ENCODE measurements at places on chromosomes 16 and 17. TPM values are rescaled to one million over a fixed set of nuclear protein-coding genes. Genes with fewer than 3 reads are reported as not detected.

GRCh38 chr17:7440834-7441195 lies 1.5 kb downstream of the FGF11 start:
- DNase-seq: peak; percentile 38
- peaks cover 44% of the 10 kb centered on the region for H3K4me1 ChIP-seq
- peaks cover 27% of the 10 kb centered on the region for H3K27me3 ChIP-seq
- H3K4me3 ChIP-seq: no peak overlapping the region
- H3K27ac ChIP-seq: peak overlapping the region; percentile 12

DNA sequence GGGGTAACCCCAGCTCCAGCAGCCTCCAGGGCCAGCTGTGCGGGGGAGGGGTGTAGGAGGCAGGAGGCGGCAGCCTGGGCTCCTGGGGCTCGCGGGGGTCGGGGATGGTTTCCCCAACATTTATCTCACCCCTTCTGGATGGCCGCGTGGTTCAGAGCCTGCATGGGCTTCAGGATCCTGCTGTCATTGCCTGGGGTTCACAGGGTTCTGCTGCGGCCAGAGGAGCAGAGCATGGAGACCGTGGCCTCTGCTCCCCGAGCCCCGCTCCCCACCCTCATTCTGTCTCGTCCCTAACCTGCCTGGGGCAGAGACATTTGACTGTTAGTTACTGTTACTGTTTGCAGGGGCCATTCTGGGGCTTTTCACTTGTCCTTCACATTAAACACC lies 4.9 kb downstream of the MYADML2 start:
- H3K4me1 ChIP-seq: peaks cover 7% of the 10 kb centered on the region
- H3K27ac ChIP-seq: no peak overlapping the region
- H3K27me3 ChIP-seq: no peaks in the 10 kb centered on the region
- no peak overlapping the region for H3K4me3 ChIP-seq
- DNase-seq: no peak
- H3K36me3 ChIP-seq: no peaks in the 10 kb centered on the region

GRCh38 chr17:19398301-19399181 lies 11.6 kb upstream of the MFAP4 start:
- no peak for DNase-seq
- no peak overlapping the region for H3K4me3 ChIP-seq
- no peaks in the 10 kb centered on the region for H3K4me1 ChIP-seq
- H3K27ac ChIP-seq: peak overlapping the region; percentile 35
- H3K36me3 ChIP-seq: no peaks in the 10 kb centered on the region

DNA sequence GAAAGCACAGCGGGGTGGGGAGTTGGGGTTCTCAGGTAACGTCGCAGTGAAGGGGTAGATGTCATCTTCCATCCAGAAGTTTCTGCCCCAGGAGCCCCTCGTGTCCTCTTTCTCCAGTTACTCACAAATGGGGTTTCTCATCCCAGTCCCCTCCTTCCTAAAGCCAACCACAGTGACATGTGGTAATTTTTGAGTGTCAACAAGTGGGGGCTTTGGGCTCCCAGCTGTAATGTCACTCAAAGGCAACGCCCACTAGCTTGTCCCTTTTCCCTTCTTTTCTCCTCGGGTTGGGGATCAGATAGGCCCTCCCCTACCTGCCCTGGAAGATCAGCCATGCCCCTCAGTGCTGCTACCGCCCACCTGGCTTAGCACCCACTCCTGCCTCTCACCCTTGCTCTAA lies 14.4 kb downstream of the IRX5 start:
- no peak overlapping the region for H3K4me3 ChIP-seq
- no peaks in the 10 kb centered on the region for H3K27me3 ChIP-seq
- H3K36me3 ChIP-seq: no peaks in the 10 kb centered on the region
- DNase-seq: no peak
- H3K27ac ChIP-seq: no peak overlapping the region
- no peaks in the 10 kb centered on the region for H3K4me1 ChIP-seq

GRCh38 chr17:225551-225950 lies 44.1 kb upstream of the DOC2B start:
- H3K4me3 ChIP-seq: no peak overlapping the region
- DNase-seq: no peak
- no peak overlapping the region for H3K27ac ChIP-seq
- H3K36me3 ChIP-seq: no peaks in the 10 kb centered on the region
- H3K4me1 ChIP-seq: no peaks in the 10 kb centered on the region

DNA sequence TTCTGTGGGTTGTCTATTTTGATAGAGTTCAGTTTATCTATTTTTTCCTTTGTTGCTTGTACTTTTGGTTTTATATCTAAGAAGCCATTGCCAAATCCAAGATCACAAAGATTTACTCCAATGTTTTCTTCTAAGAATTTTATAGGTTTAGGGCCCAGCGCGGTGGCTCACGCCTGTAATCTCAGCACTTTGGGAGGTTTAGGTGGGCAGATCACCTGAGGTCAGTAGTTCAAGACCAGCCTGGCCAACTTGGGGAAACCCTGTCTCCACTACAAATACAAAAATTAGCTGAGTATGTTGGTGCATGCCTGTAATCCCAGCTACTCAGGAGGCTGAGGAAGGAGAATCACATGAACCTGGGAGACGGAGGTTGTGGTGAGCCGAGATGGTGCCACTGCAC lies 13.7 kb upstream of the ITGA3 start:
- no peaks in the 10 kb centered on the region for H3K36me3 ChIP-seq
- H3K27ac ChIP-seq: no peak overlapping the region
- H3K4me3 ChIP-seq: no peak overlapping the region

GRCh38 chr17:16477255-16477654 lies 14.7 kb downstream of the LRRC75A start:
- H3K27me3 ChIP-seq: no peaks in the 10 kb centered on the region
- no peak overlapping the region for H3K4me3 ChIP-seq
- peaks cover 3% of the 10 kb centered on the region for H3K4me1 ChIP-seq

DNA sequence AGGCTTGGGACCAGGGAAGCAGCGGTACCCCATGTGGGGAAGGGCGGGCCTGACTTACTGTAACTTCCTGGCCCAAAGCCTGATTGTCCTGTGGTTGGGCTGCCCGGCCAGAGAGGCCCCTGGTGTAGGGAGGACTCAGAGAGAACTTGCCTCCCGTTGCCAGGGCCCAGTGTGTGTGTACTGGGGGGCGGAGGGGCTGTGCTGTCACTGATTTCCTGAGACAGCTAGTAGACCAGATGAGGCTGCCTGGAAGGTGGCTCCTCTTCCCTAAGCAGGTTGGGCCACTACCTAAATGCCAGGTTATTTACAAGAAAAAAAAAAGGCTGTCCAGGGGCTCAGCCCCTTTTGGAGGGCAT lies 16.7 kb downstream of the SOCS3 start:
- peak overlapping the region; percentile 88 for H3K27ac ChIP-seq
- H3K4me1 ChIP-seq: peaks cover 29% of the 10 kb centered on the region
- no peaks in the 10 kb centered on the region for H3K27me3 ChIP-seq

DNA sequence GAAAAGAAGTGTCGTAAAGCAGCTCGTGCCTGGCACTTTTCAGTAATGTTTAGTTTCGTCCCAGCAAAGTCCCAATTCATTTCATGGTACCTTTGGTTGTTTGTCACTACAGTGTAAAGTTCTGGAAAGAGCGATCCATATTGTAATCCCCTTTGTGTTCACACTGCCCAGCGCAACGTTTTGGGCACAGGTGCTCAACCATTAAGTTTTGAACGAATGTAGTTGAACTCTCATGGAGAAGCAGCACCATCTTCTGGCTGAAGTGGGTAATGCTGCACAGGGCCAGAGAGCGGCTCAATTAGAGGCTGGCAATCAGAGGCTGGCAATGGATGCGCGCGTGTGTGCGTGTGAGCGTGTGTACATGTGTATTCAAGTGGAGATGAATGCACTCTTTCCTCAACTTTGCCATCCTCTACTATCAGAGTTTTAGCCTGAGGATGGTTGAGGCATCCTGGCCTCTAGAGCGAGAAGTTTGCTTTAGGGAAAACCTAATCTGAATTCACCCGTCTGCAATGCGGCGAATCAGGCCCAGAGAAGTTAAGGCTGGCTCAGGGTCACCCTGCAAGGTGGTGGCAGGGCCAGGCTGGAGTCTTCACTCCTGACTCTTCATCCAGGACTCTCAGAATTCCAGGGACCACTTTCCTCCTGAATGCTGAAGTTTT lies 29.9 kb downstream of the DYNLL2 start:
- H3K36me3 ChIP-seq: no peaks in the 10 kb centered on the region
- H3K4me1 ChIP-seq: no peaks in the 10 kb centered on the region
- H3K27ac ChIP-seq: no peak overlapping the region
- H3K27me3 ChIP-seq: no peaks in the 10 kb centered on the region

- H3K36me3 ChIP-seq: no peaks in the 10 kb centered on the region
- peak overlapping the region; percentile 70 for H3K27ac ChIP-seq
- no peak for DNase-seq
- no peak overlapping the region for H3K4me3 ChIP-seq
- H3K27me3 ChIP-seq: no peaks in the 10 kb centered on the region
- H3K4me1 ChIP-seq: peaks cover 29% of the 10 kb centered on the region
Measured at GRCh38 chr16:1159325-1159972, 6.5 kb downstream of the CACNA1H start.

GRCh38 chr16:4695473-4696171 lies 2.3 kb downstream of the NUDT16L1 start:
- H3K4me1 ChIP-seq: peaks cover 15% of the 10 kb centered on the region
- no peak overlapping the region for H3K4me3 ChIP-seq
- DNase-seq: no peak

DNA sequence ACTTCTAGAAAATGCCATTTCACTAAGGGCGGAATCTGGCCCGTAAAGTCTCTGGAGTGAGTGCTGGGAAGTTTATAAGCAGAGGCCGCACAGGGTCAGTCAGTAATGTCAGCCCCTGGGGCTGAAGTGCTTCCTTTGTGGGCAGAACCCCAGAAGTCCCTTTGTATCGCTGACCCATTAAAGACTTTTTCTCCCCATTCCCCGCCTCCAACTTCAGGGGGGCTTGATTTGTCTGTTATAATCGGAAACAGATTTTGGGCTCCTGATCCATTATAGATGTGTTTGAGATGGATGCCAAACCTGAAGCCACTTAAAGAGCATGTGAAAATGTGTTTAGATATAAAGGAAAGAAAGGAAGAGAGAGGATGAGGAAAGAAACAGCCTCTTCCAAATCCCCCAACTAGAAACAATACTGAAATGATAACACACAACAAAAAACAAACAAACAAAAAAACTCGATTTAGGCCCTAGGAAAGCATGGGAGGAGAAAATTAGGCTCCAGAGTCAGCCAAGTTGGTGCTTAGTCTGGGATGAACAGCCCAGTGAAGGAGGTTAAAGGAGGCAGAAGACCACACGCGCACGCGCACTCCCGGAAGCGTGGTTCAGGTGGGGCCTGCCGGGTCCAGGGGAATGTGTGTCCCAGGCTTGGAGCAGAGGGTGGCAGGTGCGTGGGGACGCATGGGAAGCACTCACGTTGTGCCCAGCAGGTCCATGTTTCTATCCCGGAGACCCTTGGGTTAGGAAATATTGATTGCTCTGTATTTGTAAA lies 27.1 kb downstream of the MSI2 start:
- no peaks in the 10 kb centered on the region for H3K27me3 ChIP-seq
- H3K27ac ChIP-seq: no peak overlapping the region
- H3K4me1 ChIP-seq: no peaks in the 10 kb centered on the region
- no peak overlapping the region for H3K4me3 ChIP-seq
- H3K36me3 ChIP-seq: no peaks in the 10 kb centered on the region

DNA sequence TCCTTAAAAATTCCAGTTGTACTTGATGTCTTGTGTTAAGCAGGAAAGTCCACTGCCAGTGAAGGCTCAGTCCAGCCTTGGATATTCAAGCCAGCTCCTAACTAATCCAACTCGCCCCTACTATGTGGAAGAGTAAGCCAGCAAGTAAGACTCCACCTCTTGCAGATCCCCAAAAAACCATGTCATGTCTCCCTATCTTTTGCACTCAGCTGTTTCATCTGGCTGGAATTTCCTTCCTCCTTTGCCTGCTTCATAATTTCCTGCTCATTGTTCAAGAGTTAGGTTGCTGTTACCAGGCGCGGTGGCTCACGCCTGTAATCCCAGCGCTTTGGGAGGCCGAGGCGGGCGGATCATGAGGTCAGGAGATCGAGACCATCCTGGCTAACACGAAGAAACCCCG lies 37.8 kb downstream of the RBBP6 start:
- H3K4me3 ChIP-seq: no peak overlapping the region
- H3K27me3 ChIP-seq: no peaks in the 10 kb centered on the region
- no peaks in the 10 kb centered on the region for H3K36me3 ChIP-seq
- H3K4me1 ChIP-seq: no peaks in the 10 kb centered on the region
- H3K27ac ChIP-seq: no peak overlapping the region

DNA sequence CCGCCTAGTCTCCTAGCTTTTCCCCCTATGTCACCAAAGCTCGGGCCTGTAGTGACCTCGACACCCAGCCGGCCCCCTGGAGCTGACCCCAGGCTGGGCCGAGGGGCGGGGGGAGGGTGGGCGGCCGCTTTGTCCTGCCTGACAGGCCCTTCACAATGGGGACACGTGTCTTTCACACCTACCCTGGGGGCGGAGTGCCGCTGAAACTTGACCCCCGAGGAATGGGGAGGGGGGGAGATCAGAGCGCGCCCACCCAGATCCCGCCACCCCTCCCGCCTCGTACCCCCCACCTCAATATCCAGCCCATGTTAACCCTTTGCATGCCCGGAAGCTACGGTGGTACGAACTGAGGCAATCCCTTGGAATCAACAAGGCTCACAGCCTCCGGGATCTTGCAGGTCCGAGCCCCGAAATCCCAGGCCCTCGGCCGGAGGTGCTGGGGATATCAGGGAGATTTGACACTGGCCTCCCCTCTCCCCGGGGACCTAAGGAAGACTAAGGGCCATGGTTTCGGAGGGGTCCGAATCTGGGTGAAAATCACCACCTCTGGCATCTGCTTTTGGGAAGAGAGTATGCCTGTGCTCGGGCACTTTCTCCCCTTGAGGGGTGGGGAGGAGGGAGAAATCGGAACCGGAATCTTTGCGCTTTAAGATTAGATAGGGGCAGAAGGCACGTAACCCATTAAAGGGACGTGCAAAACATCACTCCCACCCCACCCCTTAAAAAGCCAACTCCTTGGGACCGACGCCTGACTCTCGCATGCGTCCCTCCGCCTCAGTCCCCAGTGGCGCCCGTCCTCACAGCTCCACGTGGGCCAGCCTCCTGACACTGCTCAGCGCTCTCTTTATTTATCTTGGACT lies 2.6 kb downstream of the NOG start:
- no peak for DNase-seq
- H3K36me3 ChIP-seq: no peaks in the 10 kb centered on the region
- no peak overlapping the region for H3K27ac ChIP-seq
- H3K27me3 ChIP-seq: peaks cover 54% of the 10 kb centered on the region

DNA sequence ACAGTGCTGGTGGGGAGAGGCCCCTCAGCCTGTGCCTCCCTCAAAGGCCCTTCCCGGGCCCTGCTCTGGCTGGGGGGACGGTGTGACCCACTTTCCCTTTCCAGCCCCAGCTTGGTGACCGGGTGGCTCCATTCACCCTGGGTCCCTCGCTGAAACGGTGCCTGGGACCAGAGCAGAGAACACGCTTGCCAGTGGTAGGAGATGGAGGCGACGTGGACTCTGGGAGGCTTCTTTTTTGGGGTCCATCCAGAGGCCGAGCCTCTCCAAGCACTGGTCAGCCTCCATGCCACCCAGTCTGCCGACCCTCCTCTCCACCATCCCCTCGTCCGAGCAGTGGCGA lies 7.7 kb downstream of the CENPX start:
- no peaks in the 10 kb centered on the region for H3K27me3 ChIP-seq
- no peak overlapping the region for H3K4me3 ChIP-seq
- H3K4me1 ChIP-seq: no peaks in the 10 kb centered on the region
- H3K27ac ChIP-seq: no peak overlapping the region

The PLLP gene
- total RNA-seq: 2.6 TPM

The TNP2 gene
- total RNA-seq: not detected

The STAC2 gene
- 1.0 TPM for total RNA-seq

The CDC42EP4 gene
- total RNA-seq: 57.1 TPM

The PRSS36 gene
- total RNA-seq: 0.48 TPM

The NACA2 gene
- total RNA-seq: not detected

The AXIN2 gene
- 65.1 TPM for total RNA-seq

The HSPB9 gene
- 0.28 TPM for total RNA-seq
